Activated CD8-positive, alpha-beta T cell treated with anti-CD3 and anti-CD28 coated beads, Interleukin-2, amount 10 ng/mL, durations not matched to agents 7 days and 5 days (primary cell): ENCODE measurements at places on chromosomes 11 and 22. TPM values are rescaled to one million over a fixed set of nuclear protein-coding genes. Genes with fewer than 3 reads are reported as not detected.

GRCh38 chr11:1918436-1919315 is 827 bp upstream of the TNNT3 start:
- DNase-seq, result no peak

- DNase-seq, result no peak
Observed at GRCh38 chr22:22657712-22658111, 13.3 kb downstream of the GGTLC2 start.

- no peak for DNase-seq
Observed at GRCh38 chr11:106238704-106239360, 161.4 kb downstream of the AASDHPPT start.

DNA sequence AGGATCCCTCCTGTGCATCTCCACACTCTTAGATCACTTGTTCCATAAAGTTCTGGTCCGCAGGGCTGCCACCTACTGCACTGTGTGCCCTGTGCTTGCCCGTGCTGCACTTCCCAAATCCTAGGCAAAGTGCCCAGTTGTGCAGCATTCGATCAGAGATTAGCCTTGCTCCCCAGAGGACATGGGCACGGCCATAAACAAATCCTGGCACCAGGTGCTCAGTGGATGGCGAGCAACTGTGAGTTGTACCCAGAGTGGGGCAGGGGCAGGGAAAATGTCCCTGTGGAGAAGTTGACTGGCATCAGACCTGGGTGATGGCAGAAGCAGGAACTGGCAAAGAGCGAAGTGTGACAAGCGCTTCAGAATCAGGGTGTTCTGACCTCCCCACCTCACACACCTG is 4.7 kb downstream of the FADS2 start:
- DNase-seq, result no peak

DNA sequence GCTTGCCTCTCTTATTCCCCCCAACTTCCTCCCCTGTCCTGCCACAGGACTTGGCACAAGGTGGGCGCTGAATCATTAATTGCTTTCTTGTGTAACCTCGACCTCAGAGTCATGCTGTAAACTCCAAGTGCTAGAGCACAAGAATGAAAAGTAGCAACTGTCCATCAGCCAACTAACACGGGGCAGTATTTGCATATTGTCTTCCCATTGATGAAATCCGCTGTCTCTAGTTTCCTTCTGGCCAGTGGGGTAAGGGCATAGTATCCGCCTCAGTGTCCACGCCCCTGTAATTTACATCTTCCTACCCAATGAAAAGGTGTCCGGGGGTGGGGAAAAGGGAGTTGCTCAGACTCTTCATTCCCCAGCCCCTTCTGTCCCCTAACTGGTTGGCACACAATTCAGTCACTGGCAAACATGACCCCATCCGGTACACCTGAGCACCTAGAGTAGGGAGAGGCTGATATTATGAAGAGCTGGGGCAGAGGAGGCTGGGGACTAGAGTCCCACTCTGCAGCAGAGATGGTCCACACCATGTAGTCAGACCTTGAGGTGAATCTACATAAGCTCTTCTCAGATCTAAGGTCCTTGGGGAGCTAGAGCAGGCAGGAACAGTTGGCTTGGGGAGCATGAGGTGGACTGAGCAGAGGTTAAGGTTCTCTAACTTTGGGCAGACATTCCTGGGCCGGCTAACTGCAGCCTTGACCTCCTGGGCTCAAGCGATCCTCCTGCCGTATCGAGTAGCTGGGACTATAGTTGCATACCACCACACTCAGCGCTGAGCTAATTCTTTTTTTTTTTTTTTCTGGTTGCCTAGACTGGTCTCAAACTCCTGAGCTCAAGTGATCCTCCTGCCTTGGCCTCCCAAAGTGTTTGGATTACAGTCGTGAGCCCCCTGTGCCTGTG is 6.8 kb upstream of the GGA1 start:
- no peak for DNase-seq

DNA sequence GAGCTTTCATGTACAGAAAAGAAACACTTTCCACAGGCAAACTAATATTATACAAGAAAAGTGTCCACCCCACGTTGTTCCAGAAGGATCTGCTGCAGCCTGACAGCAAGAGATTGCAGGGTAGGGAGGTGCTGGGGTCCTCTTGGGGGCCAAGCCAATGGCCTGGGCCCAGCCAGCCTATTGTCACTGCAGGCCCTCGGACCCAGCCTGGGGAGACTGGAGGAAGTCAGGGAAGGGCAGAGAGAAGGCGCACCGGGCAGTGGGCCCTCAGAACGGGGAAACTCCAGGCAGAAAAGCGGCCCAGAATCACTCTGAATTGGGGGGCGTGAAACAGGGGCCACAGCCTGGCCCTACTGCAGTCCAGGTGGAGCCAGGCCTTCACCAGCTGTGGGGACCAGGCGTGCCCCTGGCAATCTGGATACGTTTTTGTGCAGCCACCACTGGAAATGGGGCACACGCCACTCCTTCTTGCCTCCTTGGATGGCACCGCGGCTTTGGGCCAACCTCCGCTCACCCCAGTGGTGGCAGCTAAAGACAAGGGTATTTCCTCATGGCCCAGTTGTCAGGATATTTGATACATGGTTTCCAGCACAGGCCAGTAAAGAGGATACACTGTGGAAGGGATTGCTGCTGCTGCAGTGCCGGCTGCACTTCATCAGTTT is 3.9 kb upstream of the NAP1L4 start:
- DNase-seq, result no peak

DNA sequence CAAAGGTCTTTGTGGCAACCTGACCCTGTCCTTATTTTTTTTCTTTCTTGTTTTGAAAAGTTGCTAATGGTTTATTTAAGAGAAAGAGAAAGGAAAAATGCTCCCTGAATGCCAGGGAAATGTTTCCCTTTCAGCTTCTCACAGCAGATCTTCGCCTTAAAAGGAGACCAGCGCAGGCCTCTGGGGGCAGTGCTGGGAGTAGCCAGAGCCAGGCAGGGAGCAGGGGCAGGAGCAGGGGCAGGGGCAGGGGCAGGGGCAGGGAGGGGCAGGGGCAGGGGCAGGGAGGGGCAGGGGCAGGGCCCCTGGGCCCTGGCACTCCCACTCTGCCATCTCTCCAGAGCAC is 5.1 kb downstream of the MOB2 start:
- DNase-seq, result no peak

The FOSL1 gene
- 3.8 TPM for total RNA-seq

The VPS37C gene
- total RNA-seq, result 3.4 TPM

The CLMP gene
- total RNA-seq, result 0.29 TPM

The ANO3 gene
- total RNA-seq, result not detected

The IGLL5 gene
- total RNA-seq, result not detected
